ENCODE measurements at places on chromosomes 2 and 18. TPM values are rescaled to one million over a fixed set of nuclear protein-coding genes. Genes with fewer than 3 reads are reported as not detected.
A peak's percentile ranks its signal among the peaks of the same experiment; 100 is the strongest.

GRCh38 chr2:221571025-221571550 is 1.0 kb downstream of the EPHA4 start:
- peak; percentile 68 for DNase-seq

SERTAD2 gene
- 6.2 TPM for polyA plus RNA-seq

PAIP2B gene
- polyA plus RNA-seq = 10.6 TPM

- DNase-seq = peak; percentile 85
These were observed 1.7 kb downstream of the LYPD1 start for GRCh38 chr2:132668189-132668823.

- no peak for DNase-seq
These were observed 113.7 kb downstream of the GATA6 start for GRCh38 chr18:22283116-22283395.

RBBP8 gene
- 45.8 TPM for polyA plus RNA-seq

- DNase-seq = no peak
These were observed 26.8 kb upstream of the CUL3 start for GRCh38 chr2:224611938-224612337.

- no peak for DNase-seq
These were observed 1132.1 kb downstream of the RPIA start for GRCh38 chr2:89823556-89823955.

GRCh38 chr2:226087505-226088365 is 688.2 kb downstream of the NYAP2 start:
- DNase-seq = no peak

GRCh38 chr2:59935005-59935404 is 618.4 kb downstream of the BCL11A start:
- DNase-seq = no peak

Measured in kidney (tissue), 22 donors.